SK-N-MC (cell line): ENCODE measurements at places on chromosomes 1 and 21.

DNA sequence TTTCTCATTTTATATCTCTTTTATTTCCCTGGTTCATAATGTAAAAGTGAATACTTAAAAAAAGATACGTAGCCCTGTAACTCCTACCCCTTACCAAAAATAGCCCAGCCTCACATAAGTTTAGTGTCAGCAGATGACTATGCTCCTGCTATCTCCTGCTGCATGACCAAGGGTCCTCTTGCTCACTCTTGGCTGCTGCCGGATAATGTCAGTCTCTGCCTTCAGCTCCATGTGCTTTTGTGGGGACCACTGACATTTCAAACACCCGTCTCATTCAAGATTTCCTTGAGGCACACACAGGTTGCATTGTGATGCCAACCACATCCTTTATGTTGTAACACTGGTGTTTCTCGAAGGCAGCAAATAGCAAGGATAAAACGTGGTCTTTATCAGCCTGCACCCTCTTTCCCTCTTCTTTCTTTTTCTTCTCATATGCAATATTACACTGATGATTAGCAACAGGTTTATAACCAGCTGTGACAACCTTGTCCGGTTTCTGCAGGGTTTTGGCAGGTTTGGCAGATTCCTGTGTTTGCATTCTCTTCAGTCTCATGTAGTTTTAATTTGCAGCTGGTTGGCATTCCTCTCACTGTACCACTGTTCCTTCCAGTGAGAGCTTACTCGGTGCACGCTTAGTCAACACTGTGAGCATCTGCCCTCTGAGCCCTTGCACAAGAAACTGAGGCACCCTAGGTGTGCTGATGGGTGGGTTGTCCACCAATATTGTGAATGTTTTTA lies 62.2 kb downstream of the ZNF684 start:
- DNase-seq, result no peak

GRCh38 chr1:172781513-172782140 lies 122.7 kb downstream of the FASLG start:
- DNase-seq, result no peak

GRCh38 chr1:212291505-212292134 lies 6.4 kb downstream of the PPP2R5A start:
- DNase-seq, result peak; percentile 22

DNA sequence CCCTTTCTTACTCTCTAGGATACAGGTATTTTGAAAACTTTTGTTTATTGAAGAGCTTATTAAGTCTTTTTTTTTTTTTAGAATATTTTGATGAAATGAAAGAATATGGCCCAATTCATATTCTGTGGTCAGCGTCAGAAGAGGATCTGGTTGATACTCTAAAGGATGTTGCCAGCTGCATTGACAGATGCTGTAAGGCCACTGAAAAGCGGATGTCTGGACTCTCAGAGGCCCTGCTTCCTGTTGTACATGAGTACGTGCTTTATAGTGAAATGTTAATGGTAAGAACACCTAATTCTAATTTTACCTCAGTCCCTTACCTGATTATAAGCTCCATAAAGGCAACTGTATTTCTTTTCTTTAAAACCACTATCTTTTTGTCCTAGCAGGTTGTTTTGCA lies 37.1 kb downstream of the SNX7 start:
- DNase-seq, result no peak

- peak; percentile 39 for DNase-seq
These were observed 23.6 kb upstream of the KIRREL1 start for GRCh38 chr1:157969697-157970485.

- no peak for DNase-seq
These were observed 18.0 kb upstream of the KPRP start for GRCh38 chr1:152739841-152740240.

- DNase-seq, result no peak
These were observed 16.3 kb downstream of the ACBD6 start for GRCh38 chr1:180486092-180486491.

DNA sequence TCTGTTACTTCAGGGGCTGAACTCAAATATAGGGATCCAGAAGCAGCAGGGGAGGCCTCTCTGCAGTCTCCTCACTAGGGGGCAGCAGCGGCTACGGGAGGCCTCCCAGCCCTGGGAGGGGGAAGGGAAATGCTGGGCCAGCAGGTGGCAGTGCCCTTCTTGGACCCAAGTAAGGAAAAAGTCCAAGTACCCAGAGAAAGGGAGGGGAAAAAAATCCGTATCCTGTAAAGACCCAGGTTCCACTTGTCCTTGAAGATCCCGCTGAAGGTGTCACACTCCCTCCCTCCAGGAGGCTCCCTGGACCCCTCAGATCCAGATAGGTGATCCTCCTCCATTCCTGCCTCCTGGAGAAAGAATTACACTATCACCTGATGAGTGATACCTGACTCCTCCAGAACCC lies 14.1 kb upstream of the NUAK2 start:
- DNase-seq, result peak; percentile 12

DNA sequence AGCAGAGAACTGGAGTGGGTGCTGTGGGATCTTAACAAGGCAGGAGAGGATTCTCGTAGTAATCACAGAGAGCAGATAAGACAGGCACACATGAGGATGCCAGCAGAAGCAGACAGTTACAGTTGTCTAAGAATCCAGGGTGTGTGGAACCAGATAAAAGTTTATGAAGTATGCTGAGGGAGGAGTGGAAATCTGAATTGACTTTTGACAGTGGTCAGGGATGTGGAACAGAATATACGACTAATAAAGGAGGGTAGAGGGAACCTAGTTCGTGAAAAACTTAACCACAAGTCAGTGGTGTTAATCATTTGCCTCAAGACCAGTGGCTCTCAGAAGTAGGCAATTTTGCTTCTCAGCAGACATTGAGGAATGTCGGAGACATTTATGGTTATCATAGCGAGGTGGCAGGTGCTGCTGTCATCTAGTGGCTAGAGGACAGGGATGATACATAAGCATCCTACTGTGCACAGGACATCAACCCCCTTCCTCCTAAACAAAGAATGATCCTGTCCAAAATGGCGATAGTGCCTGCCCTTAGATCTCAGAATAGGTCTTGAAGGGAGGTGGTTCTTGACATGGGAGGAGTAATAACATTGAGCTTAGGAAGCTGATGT lies 3.0 kb downstream of the LRRC8D start:
- DNase-seq, result peak; percentile 22

DNA sequence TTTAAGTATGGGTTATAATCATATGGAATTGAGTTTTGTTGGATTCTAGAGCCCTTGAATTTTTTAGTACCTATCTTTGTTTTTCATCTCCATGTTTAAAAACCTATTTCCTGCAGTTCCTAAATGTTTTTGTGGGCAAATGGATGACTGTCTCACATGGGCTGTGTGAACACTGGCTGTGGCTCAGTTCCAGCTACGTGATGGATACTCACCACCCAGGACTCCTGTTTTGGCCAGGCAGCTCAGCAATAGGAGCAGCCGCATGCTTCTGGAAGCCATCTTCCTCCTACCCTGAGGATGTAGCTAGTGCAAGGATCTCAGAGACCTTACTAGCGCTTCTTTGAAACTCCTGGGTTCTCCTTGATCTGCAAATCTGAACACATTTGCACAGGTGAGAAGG lies 2.8 kb downstream of the REG4 start:
- DNase-seq, result no peak

DNA sequence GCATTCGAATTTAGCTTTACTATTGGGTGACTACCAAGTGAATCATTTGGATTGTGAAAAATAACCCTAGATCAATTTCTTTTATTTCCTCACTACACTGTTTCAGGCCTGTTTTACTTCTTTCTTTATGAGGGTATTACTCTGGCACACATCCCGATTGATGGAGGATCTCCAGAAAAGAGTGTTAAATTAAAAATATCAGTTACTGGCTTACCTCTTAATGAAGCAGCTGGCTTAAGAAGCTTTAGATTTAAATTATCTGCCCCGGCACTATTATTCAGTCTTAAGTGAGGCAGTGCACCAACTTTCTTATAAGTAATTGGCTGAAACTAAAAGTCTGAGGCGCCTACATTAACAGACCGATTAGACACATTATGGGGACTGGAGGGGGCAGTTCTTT lies 1097.4 kb downstream of the TTLL7 start:
- DNase-seq, result no peak

- no peak for DNase-seq
These were observed 17.0 kb downstream of the MCM3AP start for GRCh38 chr21:46268371-46268770.

GRCh38 chr1:40425198-40425597 lies 25.1 kb upstream of the ZFP69B start:
- no peak for DNase-seq

- DNase-seq, result no peak
These were observed 106.9 kb downstream of the ASH1L start for GRCh38 chr1:155455588-155456195.

GRCh38 chr1:92478393-92478792 lies 8.3 kb downstream of the GFI1 start:
- no peak for DNase-seq

- no peak for DNase-seq
These were observed 3.2 kb downstream of the MYBPH start for GRCh38 chr1:203172184-203173010.

GRCh38 chr1:228400237-228400651 lies 6.4 kb downstream of the TRIM11 start:
- no peak for DNase-seq

DNA sequence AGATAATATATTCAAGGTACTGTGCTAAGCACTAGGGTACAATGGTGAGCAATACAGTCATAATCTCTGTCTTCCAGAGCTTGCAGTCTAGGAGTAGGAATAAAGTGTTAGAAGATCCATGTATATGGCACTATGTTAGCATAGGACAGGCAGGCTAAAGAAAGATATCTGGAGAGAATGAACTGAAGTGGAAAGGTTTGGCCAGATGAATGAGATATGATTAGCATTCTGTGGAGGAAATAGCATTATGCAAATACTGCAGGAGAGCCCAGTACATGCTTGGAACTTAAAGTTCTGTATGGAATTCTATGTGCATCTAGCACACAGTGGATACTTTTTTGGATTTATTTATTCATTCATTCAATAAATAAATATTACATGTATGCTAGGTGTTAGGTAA lies 4.7 kb downstream of the C8A start:
- no peak for DNase-seq

DNA sequence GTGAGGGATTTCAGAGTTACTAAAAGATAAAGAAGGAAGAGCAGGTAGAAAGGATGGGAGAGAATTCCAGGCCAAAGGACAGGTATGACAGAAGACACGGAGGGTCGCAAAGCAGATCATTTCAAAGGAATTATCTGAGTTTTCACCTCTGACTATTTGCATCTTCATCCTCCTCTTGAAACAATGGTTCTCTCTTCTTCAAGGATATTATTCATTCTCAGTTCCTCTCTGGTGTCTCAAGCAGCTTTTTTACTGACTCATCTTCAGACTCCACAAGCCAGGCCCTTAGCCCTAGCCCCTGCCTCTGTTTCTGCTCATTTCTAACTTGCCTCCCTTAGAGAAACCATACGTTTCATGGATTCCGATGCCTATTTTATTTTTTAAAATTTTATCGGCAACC lies 15.0 kb downstream of the DDX59 start:
- DNase-seq, result no peak

DNA sequence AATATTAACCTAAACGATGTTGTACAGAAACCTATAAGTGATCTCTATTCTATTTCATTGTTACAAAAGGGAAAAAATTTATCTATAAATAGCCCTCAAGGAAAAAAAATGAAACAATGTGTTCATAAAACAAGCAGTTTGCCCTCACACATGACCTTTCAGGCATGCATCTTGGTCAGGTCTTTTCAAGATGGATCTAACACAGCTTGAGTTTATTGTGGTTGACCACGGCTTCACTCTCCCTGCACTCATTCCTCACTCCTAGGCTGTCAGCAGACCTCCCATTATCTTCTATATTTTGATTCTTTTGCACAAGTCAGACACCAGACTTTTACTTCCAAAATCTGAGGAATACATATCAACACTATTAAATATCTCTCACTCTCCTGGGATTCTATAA lies 544.3 kb downstream of the KCNT2 start:
- DNase-seq, result no peak

DNA sequence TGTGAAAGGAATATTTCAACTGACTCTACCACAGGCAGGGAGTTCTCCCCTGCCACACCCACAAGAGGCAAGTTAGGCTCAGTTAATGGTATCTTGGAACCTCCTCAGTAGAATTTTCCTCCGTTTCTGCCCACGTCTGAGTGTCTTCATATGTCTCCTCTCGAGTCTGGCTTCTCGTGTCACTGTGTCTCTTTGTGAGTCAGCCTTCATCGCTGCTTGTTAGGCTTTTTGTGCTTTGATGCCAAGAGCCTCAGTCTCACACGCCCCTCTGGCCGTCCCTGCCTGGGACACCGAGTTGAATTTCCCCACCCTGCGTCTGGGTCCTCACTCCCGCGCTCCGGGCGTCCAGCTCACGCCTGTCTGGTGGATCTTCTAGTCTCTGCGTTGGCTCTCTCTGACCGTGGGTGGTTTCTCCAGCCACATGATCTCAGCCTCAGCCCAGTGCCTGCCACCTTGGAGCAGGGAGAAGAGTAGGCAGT lies 125.7 kb upstream of the GADD45A start:
- DNase-seq, result no peak
